ENCODE measurements at places on chromosomes 13 and 19. TPM values are rescaled to one million over a fixed set of nuclear protein-coding genes. Genes with fewer than 3 reads are reported as not detected.

KLK14 gene
- total RNA-seq, result not detected

ZNF285 gene
- total RNA-seq, result 3.2 TPM

RNF113B gene
- total RNA-seq, result not detected

SIGLEC12 gene
- not detected for total RNA-seq

TYROBP gene
- not detected for total RNA-seq

ZNF625 gene
- 17.7 TPM for total RNA-seq

SYNGR4 gene
- total RNA-seq, result not detected

- no peak for DNase-seq
- no peak overlapping the region for H3K27ac ChIP-seq
- H3K27me3 ChIP-seq, result 0 out of 3 replicates have a peak, but pooled peaks cover 9% of the 10 kb centered on the region
- H3K4me1 ChIP-seq, result peaks cover 6% of the 10 kb centered on the region
- peak overlapping the region; percentile 28 for H3K4me3 ChIP-seq
Measured at GRCh38 chr13:42011601-42012350, 36.7 kb upstream of the DGKH start.

- H3K27me3 ChIP-seq, result no peaks in the 10 kb centered on the region
- H3K27ac ChIP-seq, result no peak overlapping the region
- no peak overlapping the region for H3K4me3 ChIP-seq
- H3K4me1 ChIP-seq, result no peaks in the 10 kb centered on the region
- DNase-seq, result no peak
Measured at GRCh38 chr13:83716121-83716520, 166.2 kb downstream of the SLITRK1 start.

- H3K27ac ChIP-seq, result no peak overlapping the region
- no peaks in the 10 kb centered on the region for H3K27me3 ChIP-seq
- no peak overlapping the region for H3K4me3 ChIP-seq
- no peak for DNase-seq
Measured at GRCh38 chr19:28247243-28247642, 965.7 kb downstream of the UQCRFS1 start.

DNA sequence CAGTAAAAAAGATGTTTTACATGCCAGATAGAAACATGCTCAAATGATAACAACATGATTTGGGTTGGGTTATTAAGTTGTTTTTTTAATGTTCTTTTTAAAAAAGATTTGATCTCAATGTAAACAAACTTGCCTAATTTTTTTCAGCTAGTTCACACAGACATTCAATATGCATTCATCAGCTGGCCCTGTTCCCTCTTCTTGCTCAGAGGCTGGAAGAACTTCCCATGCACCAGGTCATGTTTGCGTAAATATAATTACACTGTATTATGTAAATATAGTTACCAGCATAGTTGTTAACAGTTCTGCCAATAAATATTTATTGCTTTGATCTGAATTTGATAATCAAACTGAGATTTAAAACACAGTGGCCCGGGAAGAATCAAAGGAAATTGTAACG is 70.6 kb downstream of the ATP11A start:
- no peak overlapping the region for H3K4me3 ChIP-seq
- H3K27me3 ChIP-seq, result no peaks in the 10 kb centered on the region
- peaks cover 22% of the 10 kb centered on the region for H3K36me3 ChIP-seq
- no peak for DNase-seq
- no peak overlapping the region for H3K27ac ChIP-seq

GRCh38 chr13:30020726-30021312 is 170.4 kb upstream of the UBL3 start:
- H3K4me3 ChIP-seq, result no peak overlapping the region
- no peak for DNase-seq
- peaks cover 8% of the 10 kb centered on the region for H3K4me1 ChIP-seq
- H3K36me3 ChIP-seq, result no peaks in the 10 kb centered on the region
- H3K27me3 ChIP-seq, result no peaks in the 10 kb centered on the region

- no peak overlapping the region for H3K4me3 ChIP-seq
- peaks cover 73% of the 10 kb centered on the region for H3K4me1 ChIP-seq
- no peaks in the 10 kb centered on the region for H3K27me3 ChIP-seq
- no peaks in the 10 kb centered on the region for H3K36me3 ChIP-seq
Measured at GRCh38 chr13:34017231-34017630, 199.3 kb downstream of the RFC3 start.

DNA sequence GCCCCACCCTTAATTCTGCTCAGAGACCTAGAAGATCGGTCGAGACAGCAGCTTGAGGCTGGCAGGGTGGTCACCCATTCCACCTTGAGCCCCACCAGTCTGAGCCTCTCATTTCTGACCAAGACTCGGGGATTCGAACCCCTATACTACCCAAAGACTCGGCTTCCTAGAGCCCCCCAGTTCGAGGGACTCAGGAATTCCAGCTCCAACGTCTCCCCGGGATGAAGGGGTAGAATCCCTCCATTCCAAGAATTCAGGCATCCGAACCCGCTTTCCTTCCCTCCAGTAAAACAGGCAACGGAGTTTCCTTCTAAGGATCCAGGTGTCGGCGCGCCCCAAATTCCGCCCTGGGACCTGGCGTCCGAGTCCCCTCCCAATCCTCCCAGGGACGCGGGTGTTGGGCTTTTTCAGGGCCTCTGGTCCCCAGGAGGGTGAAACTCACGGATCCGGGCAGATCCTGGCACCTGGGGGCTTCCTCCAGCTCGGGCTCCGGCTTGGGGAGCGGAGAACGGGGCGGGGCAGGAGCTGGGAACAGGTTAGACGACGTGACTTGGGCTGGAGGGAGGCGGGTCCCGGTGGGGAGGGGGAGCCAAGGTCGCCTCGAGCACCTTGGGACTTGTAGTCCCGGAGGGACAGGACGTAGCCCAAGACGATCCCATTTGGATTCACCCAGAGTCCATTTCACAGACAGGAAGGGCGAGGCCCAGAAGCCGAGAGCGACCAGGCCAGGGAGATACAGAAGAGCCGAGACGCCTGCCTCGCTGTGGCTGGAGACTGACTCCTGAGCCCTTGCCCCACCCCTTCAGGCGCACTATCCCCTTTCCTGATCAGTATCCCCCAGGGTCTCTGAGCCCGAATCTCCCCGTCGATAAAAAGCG is at the start of gene PPP1R13L:
PPP1R13L (minus strand) TSS at position 513 of the 878 bp plus-strand sequence. CDS start 6,751 bp downstream, outside the sequence.
- no peaks in the 10 kb centered on the region for H3K27me3 ChIP-seq
- peaks cover 29% of the 10 kb centered on the region for H3K4me1 ChIP-seq
- DNase-seq, result peak; percentile 76
- H3K4me3 ChIP-seq, result peak within 1 kb of the TSS; percentile 75
- H3K27ac ChIP-seq, result peak within 1 kb of the TSS; percentile 92

- H3K4me1 ChIP-seq, result peaks cover 63% of the 10 kb centered on the region
- H3K27ac ChIP-seq, result no peak overlapping the region
- no peaks in the 10 kb centered on the region for H3K27me3 ChIP-seq
- no peaks in the 10 kb centered on the region for H3K36me3 ChIP-seq
- no peak overlapping the region for H3K4me3 ChIP-seq
Measured at GRCh38 chr13:30802501-30802900, 67.2 kb downstream of the ALOX5AP start.

GRCh38 chr19:35793381-35794165 is 18.2 kb downstream of the ARHGAP33 start:
- no peak for DNase-seq
- no peak overlapping the region for H3K4me3 ChIP-seq
- no peaks in the 10 kb centered on the region for H3K36me3 ChIP-seq
- H3K4me1 ChIP-seq, result peaks cover 45% of the 10 kb centered on the region

GRCh38 chr13:32423592-32423991 is 4.3 kb downstream of the N4BP2L1 start:
- peaks cover 50% of the 10 kb centered on the region for H3K4me1 ChIP-seq
- H3K4me3 ChIP-seq, result no peak overlapping the region
- peaks cover 11% of the 10 kb centered on the region for H3K36me3 ChIP-seq
- H3K27ac ChIP-seq, result no peak overlapping the region

GRCh38 chr19:48418317-48419064 is 25.0 kb downstream of the GRIN2D start:
- peaks cover 42% of the 10 kb centered on the region for H3K4me1 ChIP-seq
- H3K4me3 ChIP-seq, result no peak overlapping the region
- no peaks in the 10 kb centered on the region for H3K27me3 ChIP-seq
- no peaks in the 10 kb centered on the region for H3K36me3 ChIP-seq
